ENCODE measurements at places on chromosomes 3 and 15. TPM values are rescaled to one million over a fixed set of nuclear protein-coding genes. Genes with fewer than 3 reads are reported as not detected.

Gene RNU5B-1
- 18.7 TPM for total RNA-seq

Gene ZBTB47
- 72.4 TPM for total RNA-seq

Gene SNAPC5
- 19.3 TPM for total RNA-seq

Gene RASGRP1
- total RNA-seq, result 1.5 TPM

Gene SLC22A14
- total RNA-seq, result 0.42 TPM

Gene CRTAP
- 297 TPM for total RNA-seq

Gene SAXO2
- total RNA-seq, result 1.9 TPM

Gene AGBL1
- total RNA-seq, result not detected

Gene LRRC3B
- total RNA-seq, result 0.19 TPM

Gene ANKUB1
- not detected for total RNA-seq

Gene MAP2K1
- 49.7 TPM for total RNA-seq

Gene PLCH1
- not detected for total RNA-seq

Gene DTX3L
- 33.3 TPM for total RNA-seq

Gene ANKRD34C
- total RNA-seq, result 0.42 TPM

Gene COL6A6
- total RNA-seq, result 0.09 TPM

Gene ST3GAL6
- total RNA-seq, result 21.1 TPM

Gene LRTM1
- not detected for total RNA-seq

Gene ZXDC
- total RNA-seq, result 37.5 TPM
